Stimulated activated CD8-positive, alpha-beta memory T cell treated with anti-CD3 and anti-CD28 coated beads, Interleukin-7, amount 100 ng/mL, for 4 hours (primary cell): ENCODE measurements at places on chromosomes 6 and 20.

DNA sequence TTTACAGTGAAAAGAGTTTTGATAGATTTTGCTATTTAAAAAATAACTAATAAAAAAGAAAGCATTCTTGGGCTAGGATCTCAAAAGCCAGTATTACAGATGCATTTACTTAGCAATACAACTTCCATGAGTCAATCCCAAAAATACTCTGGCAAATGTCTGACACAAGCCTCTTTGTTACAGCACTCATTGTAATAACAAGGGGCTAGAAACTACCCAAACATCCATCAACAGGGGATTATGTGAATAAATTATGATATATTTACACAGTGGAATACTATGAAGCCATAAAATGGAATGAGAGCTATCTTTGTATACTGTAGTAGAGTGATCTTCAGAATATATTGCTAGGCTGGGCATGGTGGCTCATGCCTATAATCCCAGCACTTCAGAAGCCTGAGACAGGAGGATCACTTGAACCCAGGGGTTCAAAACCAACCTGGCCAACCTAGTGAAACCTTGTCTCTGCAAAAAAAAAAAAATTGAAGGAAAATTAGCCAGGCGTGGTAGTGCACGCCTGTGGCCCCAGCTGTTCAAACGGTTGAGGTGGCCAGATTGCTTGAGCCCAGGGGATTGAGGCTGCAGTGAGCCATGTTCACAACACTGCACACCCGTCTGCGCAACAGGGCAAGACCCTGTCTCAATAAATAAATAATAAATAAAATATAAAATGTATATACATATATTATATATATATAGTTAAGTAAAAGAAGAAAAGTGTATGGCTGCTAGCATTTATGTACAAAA, 34.7 kb upstream of the TOP1 start:
- DNase-seq = no peak

- no peak for DNase-seq
These were observed 46.0 kb downstream of the E2F3 start for GRCh38 chr6:20447581-20448132.

GRCh38 chr6:52391599-52391998, 28.5 kb upstream of the EFHC1 start:
- no peak for DNase-seq

- DNase-seq = no peak
These were observed 750.0 kb downstream of the TBC1D32 start for GRCh38 chr6:120584111-120584760.

GRCh38 chr20:36408219-36408618, 102.1 kb downstream of the DLGAP4 start:
- DNase-seq = no peak

- no peak for DNase-seq
These were observed 591 bp downstream of the IBTK start for GRCh38 chr6:82246802-82247504.

DNA sequence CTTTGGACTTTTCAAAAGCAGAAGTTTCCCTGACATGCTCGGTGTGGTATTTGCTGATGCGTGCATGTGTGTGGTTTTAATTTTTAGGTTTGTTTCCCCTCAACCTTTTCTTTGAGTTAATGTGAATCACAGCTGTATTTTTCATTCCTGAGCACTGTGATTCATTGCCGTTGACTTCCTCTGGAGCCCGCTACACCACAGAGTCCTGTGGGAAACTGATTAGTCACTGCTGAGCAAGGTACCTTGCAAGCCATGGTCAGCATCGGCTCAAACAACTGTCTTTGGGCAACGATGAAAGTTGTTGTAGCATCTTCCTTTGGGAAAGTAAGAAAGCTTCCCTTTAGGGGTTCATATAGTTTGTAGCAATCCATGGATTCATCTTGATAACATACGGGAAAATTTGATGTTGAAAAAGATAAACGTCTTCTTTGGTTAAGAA, 57.5 kb downstream of the RIN2 start:
- DNase-seq = no peak

- no peak for DNase-seq
These were observed 4.6 kb upstream of the EDEM2 start for GRCh38 chr20:35151736-35152135.

- DNase-seq = no peak
These were observed 150.5 kb downstream of the UNC5CL start for GRCh38 chr6:40888456-40888990.

DNA sequence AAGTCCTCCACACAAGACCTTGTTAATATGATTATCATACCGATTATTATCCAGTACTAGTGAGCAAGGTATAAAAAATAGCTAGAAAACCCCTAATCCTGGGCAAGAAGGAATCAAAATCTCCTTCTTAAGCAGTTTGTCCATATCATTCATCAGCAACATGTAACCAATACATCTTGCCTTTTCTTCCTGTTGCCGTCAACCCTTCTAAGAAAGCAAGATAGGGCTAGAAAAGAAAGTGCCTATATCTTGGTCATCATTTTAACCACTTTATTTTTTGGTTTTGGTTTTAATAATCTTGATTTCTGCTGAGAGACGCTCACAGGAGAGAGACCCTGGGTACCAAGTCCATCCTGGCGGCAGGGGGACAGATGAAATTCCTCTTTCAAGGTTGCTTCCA, 27.2 kb upstream of the PREX1 start:
- no peak for DNase-seq

DNA sequence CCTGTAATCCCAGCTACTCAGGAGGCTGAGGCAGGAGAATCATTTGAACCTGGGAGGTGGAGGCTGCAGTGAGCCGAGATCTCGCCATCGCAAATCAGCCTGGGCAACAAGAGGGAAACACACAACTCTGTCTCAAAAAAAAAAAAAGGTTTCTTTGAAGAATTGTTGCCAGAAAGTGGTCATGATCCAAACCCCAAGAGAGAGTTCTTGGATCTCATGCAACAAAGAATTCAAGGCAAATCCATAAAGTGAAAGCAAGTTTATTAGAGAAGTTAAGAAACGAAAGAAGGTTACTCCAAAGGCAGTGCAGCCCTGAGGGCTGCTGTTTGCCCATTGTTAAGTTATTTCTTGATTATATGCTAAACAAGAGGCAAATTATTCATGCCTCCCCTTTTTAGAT, 14.5 kb upstream of the KIFC1 start:
- no peak for DNase-seq

GRCh38 chr6:149035766-149036165, 281.7 kb upstream of the TAB2 start:
- DNase-seq = no peak

GRCh38 chr6:111468329-111469012, 14.5 kb downstream of the REV3L start:
- DNase-seq = no peak

GRCh38 chr6:1445650-1446330, 56.4 kb downstream of the FOXF2 start:
- DNase-seq = no peak

GRCh38 chr6:90369024-90369519, 72.4 kb upstream of the BACH2 start:
- DNase-seq = no peak

DNA sequence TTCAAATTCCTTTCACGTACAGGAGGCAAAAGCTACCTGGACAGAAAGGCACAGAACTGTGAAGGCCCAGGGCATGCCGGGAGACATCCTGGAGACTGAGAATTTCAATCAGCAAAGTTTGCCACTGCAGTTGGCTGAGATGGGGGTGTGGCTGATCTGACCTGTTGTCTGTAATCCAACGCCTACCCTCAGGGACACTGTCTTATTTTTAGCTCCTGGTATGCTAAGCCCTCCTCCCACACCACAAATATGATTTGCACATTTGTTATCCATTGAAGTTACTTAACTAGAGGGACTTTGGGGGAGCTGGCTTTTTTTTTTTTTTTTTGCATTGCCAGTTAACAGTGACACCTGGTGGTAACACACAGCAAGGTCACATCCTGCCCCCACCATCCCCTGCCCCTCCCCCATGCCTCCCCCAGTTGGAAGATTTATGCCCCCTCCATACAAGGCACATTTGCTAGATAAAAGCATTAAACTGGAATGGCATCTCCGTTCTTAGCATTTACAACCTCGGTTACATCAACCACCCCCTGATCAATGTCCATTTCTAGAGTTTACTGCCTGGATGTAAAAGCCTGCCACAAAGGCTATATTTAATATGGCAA, 40.4 kb downstream of the TTI1 start:
- DNase-seq = no peak

DNA sequence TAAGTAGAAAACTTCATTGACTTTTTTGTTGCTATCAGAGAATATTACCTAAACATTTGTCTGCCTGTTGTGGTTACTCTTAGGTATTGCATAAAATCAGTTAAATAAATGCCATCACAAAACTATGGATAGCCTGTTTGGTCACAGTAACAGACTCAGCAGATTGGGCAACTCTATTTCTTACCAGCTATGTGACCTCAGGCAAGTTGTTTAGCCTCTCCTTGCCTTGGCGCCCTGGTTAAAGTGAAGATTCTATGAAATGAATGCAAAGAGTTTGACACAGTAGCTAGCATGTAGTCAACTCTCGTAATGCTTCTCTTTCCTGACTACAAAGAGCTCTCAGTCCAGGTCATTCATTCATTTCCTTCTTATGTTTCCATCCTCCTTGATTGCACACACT, 82.5 kb upstream of the ID4 start:
- no peak for DNase-seq

- no peak for DNase-seq
These were observed 56.8 kb downstream of the PREP start for GRCh38 chr6:105346052-105346451.

GRCh38 chr20:4729265-4729664, 7.6 kb downstream of the PRND start:
- DNase-seq = no peak

- DNase-seq = no peak
These were observed 1.7 kb downstream of the DIDO1 start for GRCh38 chr20:62924442-62925075.

DNA sequence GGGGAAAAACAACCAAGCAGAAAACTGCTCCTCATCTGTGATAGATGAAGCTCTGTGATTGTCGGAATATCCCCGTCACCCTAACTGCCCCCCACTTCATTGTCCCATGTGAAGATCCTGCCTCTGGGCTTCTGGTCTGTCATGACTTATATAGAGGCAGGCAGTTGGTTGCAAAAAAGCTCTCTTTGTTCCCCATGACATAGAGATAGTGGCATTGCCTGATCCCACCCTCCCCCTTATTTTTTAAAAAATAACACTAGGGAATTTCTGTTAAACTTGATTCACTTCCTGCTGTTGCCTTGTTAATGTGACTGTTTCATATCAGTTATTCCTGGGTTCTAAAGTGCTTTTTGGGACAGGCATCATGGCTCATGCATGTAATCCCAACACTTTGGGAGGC, 203.1 kb downstream of the JARID2 start:
- no peak for DNase-seq

- DNase-seq = no peak
These were observed 246.8 kb downstream of the CDC5L start for GRCh38 chr6:44634321-44634720.

- no peak for DNase-seq
These were observed 113.7 kb upstream of the LOC128125822 start for GRCh38 chr6:63458480-63459115.

DNA sequence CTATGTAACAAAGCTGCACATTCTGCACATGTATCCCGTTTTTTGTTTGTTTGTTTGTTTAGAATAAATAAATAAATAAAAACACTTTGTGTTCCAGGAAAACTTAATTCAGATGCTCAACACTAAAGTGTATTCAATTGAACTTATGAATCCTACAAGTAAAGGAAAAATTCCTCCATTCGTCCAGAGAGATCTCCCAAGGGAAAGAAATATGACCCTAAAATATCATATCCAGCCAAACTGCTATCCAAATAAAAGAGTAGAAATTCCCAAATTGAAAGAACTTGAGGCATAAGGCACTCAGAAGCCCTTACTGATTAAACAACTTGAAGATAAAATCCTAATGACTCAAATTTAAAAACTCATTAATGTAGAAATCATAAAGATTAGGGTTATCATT, 90.4 kb downstream of the MOXD1 start:
- DNase-seq = no peak

- no peak for DNase-seq
These were observed at the start of gene PCK1 for GRCh38 chr20:57560554-57561355. PCK1 (plus strand) TSS chr20:57561110; CDS start chr20:57561412, 302 bp downstream.

- DNase-seq = no peak
These were observed 868 bp downstream of the MC3R start for GRCh38 chr20:56249244-56249955.

DNA sequence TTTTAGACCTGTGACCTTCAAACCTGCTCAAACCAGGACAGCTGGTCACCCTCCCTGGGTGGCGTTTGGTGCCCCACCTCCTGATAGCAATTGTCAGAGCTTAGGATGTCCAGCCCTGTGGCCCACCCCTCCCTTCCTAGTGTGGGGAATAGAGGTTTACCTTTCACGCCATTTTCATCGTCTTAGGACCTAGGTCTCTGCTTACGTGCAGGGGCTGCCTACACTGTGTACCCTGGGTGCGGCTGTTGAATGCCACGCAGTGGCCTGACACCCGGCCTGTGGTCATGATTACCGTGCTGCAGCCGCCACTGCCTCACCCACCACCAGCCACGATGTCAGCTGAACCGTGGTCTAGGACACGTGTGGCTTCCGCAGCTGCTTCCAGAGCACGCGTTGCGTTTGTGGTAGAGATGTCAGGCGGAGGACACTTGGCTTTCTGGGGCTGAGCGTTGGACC, 157.3 kb downstream of the DTNBP1 start:
- DNase-seq = no peak

DNA sequence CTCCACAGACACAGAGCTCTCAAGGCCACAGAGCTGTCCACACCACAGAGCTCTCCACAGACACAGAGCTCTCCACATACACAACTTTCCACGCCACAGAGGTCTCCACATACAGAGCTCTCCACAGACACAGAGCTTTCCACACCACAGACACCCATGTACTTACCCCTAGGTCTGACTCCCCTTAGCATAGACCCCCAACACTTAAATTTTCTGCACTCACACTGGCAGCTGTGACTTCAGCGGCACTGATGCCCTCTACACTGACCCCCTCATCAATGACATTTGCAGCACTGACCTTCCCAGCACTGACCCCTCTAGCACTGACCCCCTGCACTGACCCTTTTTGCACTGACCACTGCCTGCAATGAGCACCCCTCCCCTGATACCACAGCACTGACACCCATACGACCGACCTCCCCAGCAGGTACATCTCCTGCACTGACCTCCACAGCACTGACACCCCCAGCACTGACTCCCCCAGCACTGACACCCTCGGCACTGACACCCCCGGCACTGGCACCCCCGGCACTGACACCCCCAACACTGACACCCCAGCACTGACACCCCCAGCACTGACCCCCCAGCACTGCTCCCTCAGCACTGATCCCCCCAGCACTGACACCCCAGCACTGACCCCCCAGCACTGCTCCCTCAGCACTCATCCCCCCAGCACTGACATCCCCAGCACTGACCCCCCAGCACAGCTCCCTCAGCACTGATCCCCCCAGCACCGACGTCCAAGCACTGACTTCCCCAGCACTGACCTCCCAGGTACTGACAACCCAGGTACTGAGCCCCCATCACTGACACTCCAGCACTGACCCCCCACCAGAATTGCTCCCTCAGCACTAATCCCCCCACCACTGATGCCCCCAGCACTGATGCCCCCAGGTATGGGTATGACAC, 56.5 kb downstream of the ERMARD start:
- DNase-seq = no peak
